Activated CD4-positive, CD25-positive, alpha-beta regulatory T cell treated with anti-CD3 and anti-CD28 coated beads, Interleukin-2, amount 50 U/mL, for 16 hours (primary cell): ENCODE measurements at places on chromosomes 16 and 17.

- DNase-seq = no peak
These were observed 1.7 kb downstream of the METRNL start for GRCh38 chr17:83080858-83081683.

GRCh38 chr17:63635787-63636186 is 13.6 kb downstream of the MAP3K3 start:
- DNase-seq = no peak

- no peak for DNase-seq
These were observed 562.0 kb upstream of the GOT2 start for GRCh38 chr16:59295993-59296736.

DNA sequence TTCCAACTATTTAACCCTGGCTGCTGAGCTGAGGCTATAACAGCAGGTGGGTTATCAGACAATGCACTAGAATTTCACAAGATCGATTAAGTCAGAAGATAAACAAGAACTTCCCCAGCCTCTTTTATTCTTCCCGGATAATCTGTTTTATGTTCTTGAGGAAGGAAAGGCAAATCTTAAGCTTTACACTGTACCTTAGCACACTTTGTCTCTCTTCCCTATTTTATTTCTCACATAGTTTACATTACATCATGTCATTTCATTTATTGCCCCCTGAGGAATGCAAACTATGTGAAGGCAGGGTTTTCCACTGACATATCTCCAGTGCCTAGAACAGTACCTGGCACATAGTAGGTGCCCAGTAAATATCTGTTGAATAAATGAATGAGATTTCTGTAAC is 139.6 kb downstream of the SKAP1 start:
- DNase-seq = no peak

GRCh38 chr16:5422643-5423496 is 325.3 kb upstream of the EEF2KMT start:
- no peak for DNase-seq

DNA sequence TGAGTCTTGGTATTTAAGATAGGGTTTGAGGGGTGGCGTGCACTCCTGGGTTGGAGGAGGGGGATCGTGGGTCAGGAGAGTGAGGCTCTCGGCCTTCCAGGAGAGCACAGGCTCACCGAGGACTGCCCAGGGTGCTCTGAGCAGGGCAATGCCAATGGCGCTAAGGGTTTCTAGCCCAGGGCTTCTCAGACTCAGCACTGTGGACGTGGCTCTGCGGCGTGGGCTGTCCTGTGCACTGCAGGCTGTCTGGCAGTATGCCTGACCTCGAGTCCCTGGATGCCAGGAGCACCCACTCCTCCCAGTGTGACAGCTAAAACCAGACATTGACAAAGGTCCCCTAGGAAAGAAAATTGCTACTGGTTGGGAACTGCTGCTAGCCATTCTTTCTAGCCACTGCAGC is 37.2 kb upstream of the ENDOV start:
- DNase-seq = no peak

GRCh38 chr17:77285594-77286390 is 145.0 kb downstream of the SEC14L1 start:
- DNase-seq = no peak
